ENCODE measurements at places on chromosomes 4 and X.

DNA sequence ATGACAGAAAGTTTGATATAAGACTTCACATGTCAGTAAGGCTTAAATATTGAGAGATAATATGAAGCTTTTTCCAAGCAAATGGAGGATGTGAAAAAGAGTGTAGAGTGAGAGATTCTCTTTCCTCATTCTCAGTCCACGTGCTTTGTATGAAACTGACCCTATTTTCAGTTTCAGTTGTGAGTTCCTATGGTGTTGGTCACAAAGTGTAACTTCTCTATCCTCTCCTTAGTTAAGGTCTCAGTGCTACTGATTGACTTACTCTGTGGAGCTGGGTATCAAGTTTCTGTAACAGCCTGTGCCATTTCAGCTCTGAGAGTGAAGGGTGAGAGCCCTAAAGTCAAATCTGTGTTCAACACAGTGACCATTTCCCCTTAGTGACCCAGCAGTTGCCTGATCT, 277.2 kb downstream of the EPHA5 start:
- no peak for DNase-seq

GRCh38 chrX:77652095-77652494, 133.9 kb downstream of the ATRX start:
- DNase-seq = no peak

DNA sequence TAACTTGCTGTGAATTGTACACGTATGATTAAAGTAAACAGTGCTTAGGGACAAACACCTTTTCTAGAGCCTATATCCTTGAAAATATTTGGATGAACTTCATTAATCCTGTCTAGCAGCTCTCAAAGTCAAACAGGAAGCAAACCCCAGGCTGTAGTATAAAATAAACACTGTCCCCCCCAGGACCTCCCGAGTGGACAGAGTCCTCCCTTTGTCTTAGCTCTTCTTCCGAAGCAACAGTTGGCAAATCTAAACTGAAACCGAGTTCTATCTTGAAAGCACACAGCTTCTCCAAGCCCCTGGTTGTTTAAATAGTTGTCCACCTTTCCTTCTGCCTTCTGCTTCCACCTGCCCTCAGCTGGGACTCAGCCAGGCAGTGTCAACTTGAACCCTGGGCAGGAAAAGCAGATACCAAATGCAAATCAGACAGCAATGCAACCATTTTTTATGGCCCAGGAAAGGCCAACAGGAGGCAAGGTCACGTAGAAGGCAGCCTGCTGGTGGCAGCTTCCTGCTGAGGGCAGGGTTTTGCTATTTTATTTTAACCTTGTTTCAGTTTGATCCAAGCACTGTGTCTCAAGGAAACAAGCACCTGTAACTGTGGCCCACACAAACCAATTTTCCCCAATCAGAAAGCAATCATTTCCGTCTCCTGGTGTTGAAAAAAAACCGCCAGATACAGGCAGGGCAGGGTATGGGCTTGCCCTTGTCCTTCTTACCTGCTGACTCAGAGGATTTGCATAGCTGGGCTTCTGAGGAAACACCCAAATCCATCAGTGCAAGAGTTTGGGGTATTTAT, 110.3 kb upstream of the KIT start:
- DNase-seq = no peak

GRCh38 chrX:85882601-85883000, 164.8 kb downstream of the CHM start:
- no peak for DNase-seq

DNA sequence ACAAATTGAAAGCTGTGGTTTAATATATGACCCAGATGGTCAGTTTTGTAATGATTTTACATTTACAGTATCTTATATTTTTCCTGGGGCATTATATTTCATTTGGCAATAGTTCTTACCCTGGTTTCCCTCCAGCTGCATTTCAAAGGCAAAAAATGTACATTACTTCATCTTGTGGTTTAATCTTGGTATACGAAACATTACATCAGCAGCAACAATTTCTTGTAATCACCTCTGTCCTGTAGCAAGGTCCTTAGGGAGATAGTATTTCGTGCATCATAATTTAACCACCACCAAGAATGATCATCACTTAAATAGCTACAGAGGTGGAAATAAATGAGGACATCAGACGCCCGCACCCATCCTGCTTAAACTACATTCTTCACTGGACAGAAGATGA, 48.8 kb downstream of the HS6ST2 start:
- no peak for DNase-seq

DNA sequence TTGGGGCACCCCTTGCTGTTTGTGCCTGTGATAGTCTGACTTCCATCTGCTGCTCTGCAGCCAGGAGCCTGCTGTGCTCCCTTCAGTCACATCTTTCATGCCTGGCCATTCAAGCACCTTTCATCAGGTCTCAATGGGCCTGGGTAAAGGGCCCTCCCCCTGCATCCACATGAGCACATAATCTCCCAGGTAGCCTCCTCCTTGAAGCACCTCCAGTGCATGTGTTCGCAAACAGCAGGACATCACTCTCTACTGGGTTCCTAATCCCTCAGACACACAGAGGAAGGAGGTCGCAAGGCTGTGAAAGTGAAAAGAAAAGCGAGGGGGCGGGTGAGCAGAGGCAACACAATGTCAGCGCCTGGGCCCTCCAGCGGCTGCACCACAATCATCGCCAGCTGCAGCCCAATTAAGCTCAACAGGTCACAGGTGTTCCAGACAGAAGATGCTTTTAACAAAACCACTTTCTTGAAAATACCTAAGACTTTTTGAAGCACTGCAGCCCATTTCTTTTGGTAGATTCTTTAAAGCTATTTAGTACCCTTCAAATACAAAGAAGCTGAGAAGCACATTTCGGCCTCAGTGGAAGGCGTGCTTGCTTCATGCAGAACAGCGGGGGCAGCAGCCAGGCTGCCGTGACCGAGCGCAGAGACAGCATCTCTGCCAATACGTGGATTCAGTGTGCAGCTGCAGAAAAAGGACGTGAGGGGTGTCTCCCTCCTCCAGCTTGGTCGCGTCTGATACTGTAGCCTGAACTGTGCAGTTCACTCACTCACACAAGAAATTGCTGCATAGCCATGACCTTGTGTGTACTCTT, 92.2 kb upstream of the SPRY1 start:
- no peak for DNase-seq

DNA sequence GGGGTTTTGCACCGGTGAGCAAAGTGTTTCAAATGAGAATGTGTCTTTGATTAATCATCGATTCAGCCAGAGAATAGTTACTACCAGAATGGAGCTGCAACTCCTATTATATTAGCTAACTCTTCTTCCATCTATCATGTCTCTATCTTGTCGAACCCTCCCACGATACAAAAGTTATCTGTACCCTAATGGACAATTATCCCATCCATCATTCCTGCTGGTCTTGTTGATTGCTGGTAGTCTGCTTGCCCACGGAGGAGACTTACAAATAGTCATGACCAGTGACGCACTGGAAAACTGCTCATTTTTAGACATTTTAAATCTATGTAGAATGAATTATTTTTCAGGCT, 67.5 kb downstream of the RTL9 start:
- DNase-seq = no peak

DNA sequence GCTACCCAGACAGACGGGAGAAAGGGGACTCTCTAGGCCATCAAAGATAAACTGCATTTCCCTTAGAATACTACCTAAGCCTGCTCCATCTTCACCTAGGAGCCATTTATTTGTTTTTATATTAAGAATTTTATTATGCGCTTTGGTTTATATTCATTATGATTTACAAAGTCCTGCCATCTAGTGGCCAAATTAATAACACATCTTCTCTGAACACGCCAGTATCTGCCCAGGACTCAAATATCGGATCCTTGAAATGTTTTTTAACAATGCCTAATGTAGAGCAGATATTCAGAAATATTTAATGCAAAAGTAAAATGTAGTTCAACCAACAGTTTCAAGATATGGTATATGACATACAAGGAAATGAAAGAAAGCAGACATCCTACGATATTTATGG, 20.8 kb upstream of the PRPS2 start:
- DNase-seq = no peak

GRCh38 chrX:71941776-71942175, 31.1 kb downstream of the NHSL2 start:
- DNase-seq = no peak

DNA sequence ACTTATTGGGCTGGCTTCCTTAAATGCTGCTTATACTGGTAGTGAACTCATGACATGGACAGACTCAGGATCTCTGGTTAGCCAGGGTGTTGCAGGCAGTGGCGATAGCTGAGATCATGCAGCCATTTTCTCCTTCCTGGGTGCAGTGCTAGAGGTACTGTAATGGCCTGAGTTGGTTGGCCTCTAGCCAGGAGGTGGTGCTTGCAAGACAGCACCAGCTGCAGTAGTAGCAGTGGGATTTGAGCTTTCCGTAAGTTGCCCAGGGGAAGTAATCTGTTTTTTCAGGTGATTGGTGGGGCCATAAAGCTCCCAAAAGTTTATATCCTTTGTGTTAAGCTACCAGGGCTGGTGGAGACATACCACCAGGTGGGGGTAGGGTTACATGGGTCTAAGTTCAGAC, 45.1 kb upstream of the AADAT start:
- DNase-seq = no peak

GRCh38 chr4:142413485-142413884, 432.6 kb downstream of the INPP4B start:
- DNase-seq = no peak

GRCh38 chr4:41205854-41206460, 8.4 kb downstream of the APBB2 start:
- no peak for DNase-seq

DNA sequence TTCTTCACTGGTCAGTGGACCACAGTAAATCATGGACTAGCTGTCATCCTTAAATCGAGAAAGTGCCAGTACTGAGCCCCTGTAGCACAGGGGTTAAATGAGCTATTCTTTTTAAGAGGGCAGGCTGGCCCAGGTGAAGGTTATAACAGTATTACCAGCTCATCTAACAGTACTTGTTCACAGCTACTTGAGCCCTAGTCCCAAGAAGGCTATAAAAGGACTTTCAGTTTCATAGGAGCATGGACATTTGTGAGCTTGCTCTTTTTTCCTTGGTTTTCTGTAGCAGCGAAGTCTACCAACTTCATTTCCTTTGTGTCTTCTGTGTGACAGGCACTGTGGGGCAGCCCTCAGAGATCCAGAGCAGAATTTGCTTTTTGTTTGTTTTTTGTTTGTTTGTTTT, 61.0 kb downstream of the ARX start:
- no peak for DNase-seq

DNA sequence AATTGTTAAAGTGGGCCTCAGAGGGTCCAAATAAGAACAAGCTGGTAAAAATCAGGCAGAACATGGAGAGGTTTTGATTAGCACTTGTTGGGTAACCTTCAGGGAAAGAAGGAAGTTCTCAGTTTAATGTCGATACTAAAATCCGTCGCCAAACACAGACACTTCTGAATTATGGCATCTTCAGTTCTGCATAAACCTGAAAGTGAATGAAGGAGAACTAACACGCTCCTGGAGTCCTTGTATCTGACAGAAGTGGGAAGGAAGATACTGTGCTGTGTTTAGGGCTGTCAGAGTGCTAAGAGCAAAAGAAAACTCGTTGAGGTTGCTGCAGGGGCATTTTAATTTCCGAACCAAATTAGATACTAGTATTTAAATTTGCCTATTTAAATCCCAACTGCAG, 106.2 kb downstream of the TMA16 start:
- no peak for DNase-seq

GRCh38 chr4:149145803-149146202, 669.8 kb downstream of the IQCM start:
- no peak for DNase-seq

GRCh38 chrX:38636949-38637819, 75.8 kb downstream of the TSPAN7 start:
- DNase-seq = peak; percentile 1

DNA sequence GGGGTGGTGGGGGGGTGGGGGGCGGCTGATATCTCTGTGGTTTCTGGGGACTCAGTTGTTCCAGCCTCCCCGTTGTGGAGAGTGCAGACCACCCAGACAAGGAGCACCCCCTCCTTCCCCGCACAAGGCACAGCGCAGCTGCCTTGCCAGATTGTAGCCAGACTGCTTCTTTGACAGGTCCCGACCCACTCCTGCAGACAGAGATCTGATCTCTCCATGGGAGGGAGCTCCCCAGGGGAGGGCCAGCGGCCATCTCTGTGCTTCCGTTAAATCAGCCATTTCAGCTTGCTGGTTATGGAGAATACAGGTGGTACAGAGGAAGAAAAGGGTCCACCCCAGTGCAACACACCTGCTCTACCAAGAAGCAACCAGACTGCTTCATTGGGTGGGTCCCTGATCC, 80.8 kb downstream of the FGF16 start:
- DNase-seq = no peak

GRCh38 chr4:110977554-110977953, 354.7 kb upstream of the PITX2 start:
- DNase-seq = no peak

DNA sequence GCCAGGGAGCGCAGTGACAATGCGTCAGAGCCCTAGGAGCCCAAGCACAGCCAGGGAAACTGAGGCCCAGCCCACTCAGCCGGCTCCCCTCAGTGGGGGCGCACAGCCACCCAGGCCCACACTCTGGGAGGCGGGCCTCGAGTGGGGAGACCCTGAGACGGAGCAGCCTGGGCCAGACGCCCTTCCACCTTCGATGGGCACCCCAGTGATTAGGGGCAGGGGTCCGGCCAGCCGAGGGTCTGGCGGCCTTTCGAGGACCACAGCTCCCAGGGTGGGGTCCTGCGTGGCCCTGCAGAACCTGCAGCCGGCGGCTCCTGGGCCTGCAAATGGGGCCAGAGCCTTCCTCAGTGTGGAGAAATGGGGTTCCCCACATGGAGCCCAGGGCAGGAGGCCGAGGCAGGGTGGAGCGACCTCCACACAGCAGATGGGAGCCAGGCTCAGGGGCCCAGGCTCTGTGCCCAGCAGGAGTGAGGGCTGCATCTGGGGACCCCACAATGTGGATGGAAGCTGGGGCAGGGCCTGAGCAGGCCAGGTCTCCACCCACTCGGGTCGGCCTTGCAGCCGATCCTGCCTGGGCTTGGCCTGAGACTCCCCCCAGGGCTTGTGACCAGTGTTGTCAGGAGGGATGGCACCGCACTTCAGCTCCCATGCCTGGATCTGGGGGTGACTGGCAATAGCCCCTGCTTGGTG, 5.0 kb downstream of the HGFAC start:
- DNase-seq = no peak
